ENCODE measurements at places on chromosomes 12 and 14.
A peak's percentile ranks its signal among the peaks of the same experiment; 100 is the strongest.

- no peak for DNase-seq
Observed at GRCh38 chr14:102320033-102320660, 601 bp downstream of the ZNF839 start.

DNA sequence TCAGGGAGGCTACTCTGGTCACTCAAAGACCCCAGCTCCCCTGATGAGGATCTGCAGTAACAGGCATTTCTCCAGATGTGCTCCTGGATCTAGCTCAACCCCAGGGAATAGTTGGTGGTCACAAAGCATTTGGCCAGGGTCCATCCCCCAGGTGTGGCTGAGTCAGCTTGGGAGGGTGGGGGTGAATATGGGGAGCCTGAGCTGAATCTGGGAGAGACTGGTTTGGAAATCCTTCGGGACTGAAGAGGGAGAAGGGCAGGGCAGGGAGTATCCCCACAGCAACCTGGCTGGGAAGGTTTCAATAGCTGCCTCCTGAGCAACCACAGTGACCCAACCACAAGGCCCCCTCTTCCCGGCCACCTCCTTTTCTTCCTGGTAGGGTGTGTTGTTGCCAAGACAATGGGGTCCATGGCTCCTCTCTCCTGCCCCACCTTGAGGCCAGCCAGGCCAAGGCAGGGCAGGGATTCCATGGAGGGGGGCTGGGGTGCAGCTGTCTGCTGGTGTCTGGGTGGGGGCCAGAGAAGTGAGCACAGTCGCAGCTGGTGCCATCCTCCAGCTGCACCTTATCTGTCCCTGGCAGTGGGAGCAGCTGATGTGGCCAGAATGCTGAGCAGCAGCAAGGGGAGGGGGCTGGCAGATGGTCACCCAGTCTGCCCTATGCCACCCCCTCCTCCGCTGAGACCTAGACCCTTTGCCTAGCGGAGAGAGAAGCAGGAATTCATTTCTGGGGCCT lies 5.5 kb downstream of the ASIC1 start:
- DNase-seq = no peak

GRCh38 chr14:97185186-97185585 lies 388.0 kb downstream of the VRK1 start:
- DNase-seq = peak; percentile 12

DNA sequence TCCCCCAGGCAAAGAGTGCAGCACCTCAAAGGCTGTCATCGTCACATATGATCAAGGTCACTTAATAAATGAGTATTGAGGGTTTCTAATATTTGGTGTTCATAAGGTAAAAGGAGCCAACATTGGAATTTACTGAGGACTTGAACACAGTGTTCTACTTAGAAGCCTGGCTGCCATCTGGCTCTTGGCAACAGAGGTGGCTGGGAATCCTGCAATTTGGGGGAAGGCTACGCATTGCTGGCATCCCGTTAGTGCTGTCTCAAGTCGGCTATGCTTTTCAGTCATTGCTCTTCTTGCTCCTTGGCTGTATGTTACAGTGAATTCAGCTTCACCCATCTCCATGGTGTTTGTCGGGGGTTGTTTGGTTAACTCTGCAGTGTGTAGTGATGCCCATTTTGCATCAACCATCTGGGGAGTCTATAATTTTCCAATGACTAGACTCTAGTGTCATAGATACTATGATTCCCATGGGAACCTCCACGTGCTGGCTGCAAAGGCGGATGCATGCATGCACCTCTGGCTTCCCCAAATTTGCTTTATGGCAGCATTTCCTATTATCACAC lies 12.9 kb upstream of the SLC24A4 start:
- no peak for DNase-seq

- DNase-seq = no peak
Observed at GRCh38 chr12:12254553-12254952, 12.3 kb downstream of the LRP6 start.

DNA sequence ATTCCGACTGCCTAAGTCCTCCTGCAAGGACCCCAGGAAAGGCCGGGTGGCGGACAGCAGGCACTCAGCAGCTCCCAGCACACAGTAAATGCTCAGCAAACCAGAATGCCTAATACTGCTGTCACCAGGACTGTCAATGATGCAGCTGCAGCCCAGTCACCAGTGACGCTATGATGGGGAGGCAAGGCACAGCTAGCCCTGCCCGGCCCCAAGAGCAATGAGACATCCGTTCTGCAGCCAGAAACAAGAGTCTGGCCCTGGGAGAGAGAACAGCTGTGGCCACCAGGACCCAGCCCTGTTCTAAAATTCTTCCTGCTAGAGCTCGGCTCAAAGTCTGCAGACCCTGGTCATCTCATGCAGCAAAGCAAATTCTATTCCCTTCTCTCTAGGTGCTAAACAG lies 69.8 kb downstream of the NCOR2 start:
- DNase-seq = no peak

- DNase-seq = no peak
Observed at GRCh38 chr14:39339003-39339402, 93.2 kb downstream of the FBXO33 start.

DNA sequence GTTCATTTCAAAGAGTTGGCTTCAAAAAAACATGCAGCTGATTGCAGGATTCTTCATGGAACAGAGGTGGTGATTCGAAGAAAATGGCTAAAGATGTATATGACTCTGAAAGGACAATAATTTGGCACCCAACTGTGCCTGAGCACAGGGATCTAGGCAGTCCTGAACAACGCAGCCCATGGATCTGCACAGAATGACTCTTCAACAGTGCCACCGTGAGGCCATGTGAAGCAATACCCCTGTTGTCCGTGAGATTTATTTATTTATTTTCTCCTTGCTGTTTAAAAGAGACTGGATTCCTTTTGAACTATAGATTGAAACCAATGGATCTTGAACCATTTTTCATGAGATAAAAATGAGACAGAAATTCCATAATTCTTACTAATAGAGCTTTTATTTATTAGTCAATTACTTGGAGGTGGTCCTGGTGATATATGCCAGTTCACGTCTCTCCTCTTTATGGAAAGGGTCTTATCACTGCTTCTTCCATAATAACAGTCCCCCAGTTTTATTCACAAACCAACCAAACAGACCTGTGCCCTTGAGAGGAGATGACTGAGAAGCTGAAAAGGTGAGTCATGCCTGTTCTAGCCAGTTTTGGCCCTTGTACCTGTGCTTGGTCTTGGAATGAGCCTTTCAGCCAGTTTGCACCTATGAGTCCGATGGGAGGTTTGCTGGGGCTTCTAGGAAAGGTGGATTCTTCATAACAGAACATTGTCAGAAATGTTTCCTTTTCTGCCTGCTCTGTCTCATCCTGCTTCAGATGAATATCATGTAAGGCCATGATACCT lies 1598.3 kb downstream of the AACS start:
- no peak for DNase-seq

GRCh38 chr12:75905922-75906321 lies 125.7 kb downstream of the PHLDA1 start:
- no peak for DNase-seq

DNA sequence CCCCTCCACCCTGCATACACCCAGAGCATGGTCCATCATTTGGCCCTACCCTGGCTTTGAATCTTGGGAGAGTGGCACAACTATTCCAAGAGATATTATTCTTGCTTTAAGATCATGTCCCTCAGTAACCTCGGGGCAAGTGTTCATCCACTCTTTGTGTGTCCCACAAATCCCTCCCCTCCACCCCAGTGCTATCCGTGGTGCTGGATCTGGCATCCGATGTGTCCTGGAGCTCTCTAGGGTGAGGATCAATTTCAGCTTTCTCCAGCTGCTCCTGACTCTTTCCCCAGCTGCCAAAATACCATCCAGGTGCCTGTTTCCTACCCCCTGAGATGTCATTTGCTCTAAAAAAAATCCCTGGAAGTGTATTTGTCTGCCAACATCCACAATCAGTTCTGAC lies 64.8 kb upstream of the CMKLR1 start:
- DNase-seq = no peak

- DNase-seq = peak; percentile 73
Observed at GRCh38 chr12:96194971-96195844, 1.0 kb downstream of the ELK3 start.

DNA sequence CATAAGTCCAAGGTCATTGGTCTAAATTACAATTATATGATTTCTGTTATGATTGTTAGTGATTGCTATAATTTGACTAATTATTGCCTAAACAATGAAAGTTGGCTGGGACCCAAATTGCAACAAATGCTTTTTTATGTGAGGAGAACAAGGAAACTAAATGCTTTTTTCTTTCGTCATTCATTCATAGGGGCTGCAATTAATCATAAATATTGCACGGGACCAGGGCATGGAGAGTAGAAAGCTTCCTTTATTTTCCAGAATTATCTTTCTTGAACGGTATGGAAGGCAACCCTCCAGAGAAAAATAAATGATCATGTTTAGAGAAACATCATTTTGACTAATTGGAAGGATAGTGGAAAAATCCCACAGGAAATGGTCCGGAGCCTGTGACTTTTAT lies 32.6 kb upstream of the ARHGAP5 start:
- DNase-seq = no peak

DNA sequence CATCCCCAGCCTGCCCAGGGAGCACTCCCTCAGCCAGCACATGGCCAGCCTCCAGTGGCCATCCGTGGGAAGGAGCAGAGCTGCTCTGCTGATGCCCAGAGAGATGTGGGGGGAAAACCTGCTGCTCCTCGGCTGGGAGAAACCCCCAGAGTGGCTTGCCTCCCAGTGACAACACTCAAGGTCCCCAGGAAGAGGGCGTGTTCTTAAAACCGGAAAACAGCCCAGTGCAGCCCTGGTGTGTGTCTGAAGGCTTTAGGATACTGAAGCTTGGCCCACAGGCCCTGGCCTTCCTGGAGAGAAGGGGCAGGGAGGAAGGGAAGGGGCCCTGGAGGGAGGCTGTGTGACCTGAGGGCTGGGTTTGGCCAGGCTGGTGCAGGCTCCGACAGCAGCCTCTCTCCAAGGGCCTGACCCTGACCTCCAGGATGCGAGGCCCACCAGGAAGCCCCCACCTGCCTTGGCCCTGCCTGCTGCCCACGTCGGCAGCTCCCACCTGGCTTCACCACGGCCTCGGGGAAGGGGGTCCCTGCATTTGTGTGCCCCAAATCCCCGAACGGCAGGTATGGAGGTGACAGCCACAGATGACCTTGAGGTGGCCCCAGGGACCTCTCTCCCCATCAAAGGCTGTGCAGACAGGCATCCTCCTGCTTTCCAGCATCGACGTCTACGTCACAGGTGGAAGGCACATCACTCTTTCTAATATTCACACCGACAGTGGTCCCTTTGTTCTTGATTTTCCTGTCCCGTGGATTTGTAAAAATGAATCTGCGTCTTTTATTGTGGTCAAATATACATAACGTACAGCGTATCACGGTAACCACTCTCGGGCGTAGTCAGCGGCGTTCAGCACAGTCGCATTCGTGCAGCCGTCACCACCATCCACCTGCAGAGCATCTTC lies 190.0 kb upstream of the C14orf180 start:
- peak; percentile 37 for DNase-seq

GRCh38 chr14:73758392-73759182 lies 44.4 kb upstream of the PNMA1 start:
- peak; percentile 55 for DNase-seq

DNA sequence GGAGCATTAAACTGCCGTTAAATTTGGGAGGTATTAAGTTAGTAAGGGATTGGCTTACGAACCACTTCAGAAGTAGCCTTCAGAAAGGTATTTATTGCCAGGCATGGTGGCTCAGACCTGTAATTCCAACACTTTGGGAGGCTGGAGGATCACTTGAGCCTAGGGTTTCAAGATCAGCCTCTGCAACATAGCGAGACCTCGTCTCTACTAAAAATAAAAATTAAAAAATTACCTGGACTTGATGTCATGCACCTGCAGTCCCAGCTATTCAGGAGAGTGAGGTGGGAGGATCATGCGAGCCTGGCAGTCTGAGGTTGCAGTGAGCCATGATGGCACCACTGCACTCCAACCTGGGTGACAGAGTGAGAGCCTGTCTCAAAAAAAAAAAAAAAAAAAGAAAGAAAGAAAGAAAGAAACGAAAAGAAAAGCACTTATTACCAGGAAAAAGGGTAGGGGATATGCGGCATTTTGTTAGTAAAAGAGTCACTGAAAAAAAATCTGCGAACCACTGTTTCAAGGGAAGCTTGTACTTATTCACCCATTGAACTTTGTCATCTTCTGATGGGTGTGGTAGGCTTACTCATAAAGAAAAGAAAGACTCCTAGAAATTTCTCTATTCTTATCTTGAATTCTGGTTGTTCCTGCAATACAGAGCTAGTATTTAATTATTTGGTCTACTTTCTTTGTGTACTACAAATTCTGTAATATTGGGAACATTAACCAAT lies 33.6 kb upstream of the PLEKHA5 start:
- peak; percentile 27 for DNase-seq

DNA sequence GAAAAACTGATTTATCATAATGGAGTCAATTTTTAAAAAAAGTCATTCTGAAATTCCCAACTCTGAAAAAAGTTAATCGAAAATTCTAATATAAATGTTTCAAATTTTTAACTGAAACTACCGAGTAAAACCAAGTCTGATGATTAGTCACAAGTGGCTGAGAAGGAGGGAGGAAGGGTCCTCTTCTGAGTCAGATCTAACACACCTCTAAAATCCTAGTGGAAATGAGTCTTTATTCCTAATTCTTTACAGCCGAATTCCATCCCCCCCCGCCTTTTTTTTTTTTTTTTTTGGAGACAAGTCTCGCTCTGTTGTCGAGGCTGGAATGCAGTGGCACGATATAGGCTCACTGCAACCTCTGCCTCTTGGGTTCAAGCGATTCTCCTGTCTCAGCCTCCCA lies 37.9 kb downstream of the RAD9B start:
- no peak for DNase-seq

DNA sequence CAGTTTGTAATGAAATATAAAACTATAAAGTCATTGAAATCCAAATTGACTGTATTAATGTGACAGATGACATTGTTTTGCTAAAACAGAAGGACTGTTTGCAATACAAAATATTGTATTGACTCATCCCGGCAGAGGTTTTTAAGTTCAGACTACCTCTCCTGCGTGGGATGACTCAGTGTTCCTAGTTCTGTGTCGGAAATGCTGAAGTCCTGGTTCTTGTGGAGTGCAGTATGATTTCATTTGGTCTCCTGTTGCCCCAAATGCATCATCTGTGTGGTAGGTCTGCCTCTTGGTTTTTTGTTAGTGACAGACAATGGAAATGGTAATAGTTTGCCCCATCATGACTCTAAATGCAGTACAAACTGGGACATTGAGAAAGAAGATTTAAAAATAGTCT lies 27.8 kb downstream of the PELI2 start:
- DNase-seq = no peak

- DNase-seq = peak; percentile 65
Observed at GRCh38 chr14:30559638-30560091, 707 bp downstream of the G2E3 start.

DNA sequence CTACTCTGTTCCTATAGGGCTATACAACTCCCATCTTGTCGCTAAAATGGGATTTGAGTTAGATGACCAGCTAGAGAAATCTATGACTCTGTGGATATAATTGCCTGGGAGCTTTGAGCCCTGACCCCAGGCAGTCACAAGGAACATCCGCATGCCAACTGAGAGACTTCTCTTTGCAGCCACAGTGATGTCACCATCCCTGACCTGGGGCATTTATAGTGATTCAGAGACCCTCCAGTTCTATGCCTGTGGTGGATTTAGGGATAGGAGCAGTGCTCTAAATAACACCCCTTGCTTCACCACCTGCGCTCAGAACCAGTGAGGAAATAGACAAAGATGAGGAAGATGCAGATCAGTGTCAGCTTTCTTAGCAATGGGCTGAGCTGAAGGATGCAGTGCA lies 86.2 kb downstream of the RIN3 start:
- DNase-seq = no peak

Measured in SJSA1 (cell line).